Stimulated activated naive CD4-positive, alpha-beta T cell (primary cell): ENCODE measurements at places on chromosomes 3 and 15.

- no peak for DNase-seq
Measured at GRCh38 chr3:16587681-16588060, 17.6 kb downstream of the DAZL start.

- DNase-seq = no peak
Measured at GRCh38 chr15:42270551-42270950, 2.5 kb upstream of the GANC start.

DNA sequence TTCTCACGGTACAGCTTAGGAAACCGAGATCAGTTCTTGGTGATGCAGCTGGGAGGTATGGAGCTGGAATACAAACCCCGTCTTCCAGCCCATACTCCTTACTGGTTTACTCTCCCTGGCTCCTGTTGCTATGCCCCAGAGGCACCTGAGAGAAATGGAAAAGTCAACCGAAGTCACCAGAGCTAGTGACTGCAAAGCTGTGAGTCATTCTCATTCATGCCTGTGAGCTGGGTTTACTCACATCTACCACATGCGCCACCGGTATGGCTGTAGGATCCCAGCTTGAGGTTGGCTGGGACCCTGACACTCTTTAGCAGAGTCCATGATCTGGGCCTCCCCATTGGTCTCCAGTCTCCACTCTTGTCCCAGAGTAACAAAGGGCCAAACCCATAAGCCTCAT is 111.5 kb upstream of the ETV5 start:
- DNase-seq = no peak

GRCh38 chr3:108117241-108117775 is 26.5 kb upstream of the CD47 start:
- DNase-seq = no peak

DNA sequence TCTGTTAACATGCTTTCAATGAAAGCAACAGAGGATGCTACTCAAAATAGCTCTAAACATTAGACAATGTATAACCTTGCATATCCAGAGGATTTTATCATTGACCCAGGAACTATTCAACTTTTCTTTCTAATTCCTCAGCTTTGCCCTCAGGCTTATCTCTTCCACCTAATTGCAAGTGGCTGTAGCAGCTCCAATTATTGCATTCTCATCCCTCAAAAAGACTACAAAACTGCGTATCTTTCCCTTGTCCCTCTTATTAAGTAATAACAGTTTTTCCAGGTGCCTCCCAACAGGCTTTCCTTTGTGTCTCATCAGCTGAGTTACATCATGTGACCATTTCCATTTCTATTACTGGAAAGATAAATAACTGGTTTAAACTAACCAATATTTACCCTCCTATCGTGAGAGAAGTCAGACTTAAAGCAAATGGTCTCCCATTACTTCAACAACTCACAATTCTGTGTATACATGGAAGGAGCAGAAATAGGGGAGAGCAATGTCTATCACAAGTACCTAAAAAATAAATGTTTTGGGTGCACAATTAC is 78.0 kb upstream of the MBNL1 start:
- DNase-seq = no peak

DNA sequence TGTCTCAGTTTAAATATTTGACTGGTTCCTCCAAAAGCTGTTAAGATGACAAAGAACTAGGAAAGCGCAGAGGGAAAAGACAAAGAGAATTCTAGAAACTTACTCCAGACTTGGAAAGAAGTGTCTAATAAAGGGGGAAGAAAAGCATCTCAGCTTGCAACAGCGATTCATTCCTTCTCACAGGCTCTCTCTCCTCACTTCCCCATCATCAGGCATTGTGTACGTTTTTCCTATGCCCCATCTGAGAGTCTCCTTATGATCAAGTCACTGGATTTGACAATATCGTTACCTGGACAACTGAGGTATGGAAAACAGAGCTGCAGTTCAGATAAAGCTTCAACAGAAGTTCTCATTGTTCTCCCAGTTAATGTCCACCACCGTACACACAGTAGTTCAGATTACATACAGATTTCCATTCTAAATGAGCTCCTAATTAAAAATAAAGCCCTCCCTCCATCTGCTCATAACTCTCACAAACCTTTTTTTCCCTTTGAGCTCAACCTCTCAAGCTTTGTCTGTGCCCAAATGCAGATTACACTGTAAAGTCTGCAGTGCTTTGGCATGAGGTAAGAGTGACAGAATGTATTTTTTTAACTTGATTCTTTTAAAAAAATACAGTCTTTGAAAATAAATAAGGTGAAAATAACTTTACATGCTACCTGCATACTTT is 254.4 kb upstream of the THBS1 start:
- no peak for DNase-seq
